ENCODE measurements at places on chromosomes 16 and 17.

DNA sequence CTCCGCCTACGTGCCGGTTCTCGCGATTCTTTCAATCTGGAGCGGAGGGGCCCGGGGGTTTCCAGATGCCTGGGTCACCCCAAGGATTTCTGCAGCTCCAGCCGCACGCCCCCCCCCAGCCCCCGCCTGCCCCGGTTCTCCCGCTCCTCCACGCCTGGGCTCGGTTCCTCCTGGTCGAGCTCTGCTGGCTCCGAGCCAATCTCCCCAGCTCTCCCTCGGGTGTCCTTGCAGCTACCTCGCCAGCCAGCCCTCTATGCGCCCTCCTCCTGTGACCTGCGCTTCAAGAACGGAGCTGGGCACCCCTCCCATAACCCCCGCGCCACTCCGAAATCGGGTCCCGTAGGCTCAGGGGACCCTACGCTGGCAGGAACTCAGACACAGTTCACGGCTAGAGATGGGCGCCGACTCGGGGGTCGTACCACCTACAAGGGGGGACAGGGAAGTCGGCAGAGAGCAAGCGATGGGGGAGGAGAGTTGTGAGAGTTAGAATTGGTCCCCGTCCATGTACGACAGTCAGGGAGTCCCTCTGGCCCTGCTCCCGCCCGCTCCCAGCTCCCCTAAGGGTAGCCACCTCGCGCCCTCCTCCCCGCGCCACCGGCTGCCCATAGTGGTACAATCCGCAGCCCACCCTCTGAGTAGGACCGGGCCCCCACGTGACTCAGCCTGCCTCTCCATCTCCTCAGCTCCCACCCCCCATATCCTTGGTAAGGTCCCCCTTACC lies 961 bp downstream of the FGF11 start:
- DNase-seq = no peak

- DNase-seq = no peak
Measured at GRCh38 chr17:68640242-68640989, 39.2 kb upstream of the FAM20A start.

GRCh38 chr16:31077592-31078396 lies 3.6 kb downstream of the ZNF646 start:
- no peak for DNase-seq

- DNase-seq = no peak
Measured at GRCh38 chr17:61815863-61816503, 47.3 kb downstream of the BRIP1 start.

DNA sequence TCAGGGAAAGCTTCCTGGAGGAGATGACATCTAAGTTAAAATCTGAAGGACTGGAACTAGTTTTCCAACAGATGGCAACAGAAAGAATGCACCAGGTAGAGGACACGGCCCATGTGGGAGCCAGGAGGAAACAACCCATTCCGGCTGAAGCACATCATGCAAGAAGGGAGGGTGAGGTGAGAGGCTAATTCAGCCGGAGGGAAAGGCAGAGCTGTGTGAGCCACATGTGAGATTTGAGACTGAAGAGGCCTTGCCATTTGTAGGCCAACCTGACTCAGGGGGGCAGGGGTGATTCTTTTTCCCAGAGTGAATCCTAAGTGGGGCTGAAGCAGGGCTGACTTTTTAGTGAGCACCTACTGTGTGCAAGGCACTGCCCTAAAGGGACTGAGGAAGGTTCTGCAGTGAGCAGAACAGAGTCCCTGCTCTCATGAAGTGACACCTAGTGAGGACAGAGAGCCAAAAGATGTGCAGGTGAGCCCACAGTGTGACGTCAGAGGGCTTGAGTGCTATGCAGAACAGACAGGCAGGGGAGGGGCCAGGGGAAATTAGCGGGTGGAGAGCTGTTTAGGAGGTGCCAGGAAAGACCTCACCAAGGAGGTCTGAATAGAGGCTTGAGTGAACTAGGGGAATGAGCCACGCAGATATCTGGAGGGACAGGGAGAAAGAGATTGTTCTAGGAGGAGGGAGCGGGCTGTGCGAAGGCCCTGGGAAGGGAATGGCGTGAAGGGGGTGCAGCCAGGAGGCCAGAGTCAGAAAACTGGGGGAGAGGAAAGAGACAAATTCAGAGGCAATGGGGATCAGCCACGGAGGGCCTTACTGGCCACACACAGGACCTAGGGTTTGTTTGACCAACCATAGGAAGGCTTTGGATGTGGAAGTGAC lies 19.8 kb upstream of the IL21R start:
- no peak for DNase-seq

DNA sequence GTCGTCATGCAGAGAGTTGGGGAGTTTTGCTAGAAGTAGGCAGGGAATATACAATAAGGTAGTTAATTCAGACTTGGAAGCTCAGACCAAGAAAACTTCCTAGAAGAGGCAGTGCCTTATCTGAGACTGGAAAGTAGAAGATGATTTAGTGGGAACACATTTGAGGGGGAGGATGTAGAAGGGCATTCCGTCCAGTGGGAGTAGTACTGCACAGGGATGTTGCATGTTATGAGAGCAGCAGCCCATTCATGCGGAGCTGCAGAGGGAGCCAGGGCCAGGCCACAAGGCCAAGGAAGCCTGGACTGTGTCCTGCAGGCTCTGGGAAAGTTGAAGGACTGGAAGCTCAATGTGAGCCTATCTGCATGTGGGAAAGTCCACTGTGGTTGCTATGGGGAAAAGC lies 344.5 kb upstream of the EEF2KMT start:
- DNase-seq = no peak

DNA sequence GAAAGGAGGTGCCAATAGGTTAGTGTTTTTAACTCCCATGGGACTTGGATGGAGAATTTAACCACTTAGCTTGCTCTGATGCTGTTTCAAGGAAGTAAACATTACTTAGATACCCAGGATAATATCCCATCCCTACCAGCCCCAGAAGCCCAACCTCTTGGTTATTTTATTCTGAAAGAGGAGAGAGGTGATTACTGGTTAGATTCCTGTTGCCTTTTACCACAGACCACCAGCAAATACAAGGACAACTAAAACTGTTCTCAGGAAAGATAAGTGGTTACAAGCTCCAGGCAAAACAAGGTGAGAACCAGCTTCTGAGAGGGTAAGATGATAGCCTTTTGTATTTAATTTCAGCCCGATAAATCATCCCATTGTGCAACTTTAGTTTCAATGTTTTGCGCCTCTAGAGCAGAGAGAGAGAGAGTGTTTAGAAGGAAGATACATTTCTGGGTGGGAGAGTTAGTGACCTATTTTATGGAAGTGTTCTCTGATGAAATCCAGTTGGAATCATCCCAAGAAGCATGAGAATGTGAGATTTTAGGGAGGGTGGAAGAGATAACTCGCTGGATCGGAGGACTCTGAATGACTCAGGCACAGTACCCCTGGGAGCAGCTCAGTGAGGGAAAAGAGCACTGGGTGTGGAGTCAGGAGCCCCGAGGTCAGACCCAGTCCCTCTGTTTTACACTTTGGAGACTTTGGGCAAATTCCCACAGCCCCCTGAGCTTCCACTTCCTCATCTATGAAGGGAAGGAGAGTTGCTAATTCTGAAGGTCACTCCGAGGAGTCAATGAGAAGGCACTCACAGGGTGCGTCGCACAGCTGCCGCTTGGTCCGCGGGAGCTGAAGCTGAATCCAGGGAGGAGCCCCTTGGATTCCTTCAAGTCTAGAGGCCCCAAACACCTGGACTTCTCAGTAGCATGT lies 12.1 kb downstream of the GLP2R start:
- DNase-seq = no peak

- peak; percentile 43 for DNase-seq
Measured at GRCh38 chr16:88479793-88480760, 27.0 kb downstream of the ZFPM1 start.

GRCh38 chr16:2339521-2340484 lies 725 bp downstream of the ABCA3 start:
- DNase-seq = peak; percentile 20

- DNase-seq = no peak
Measured at GRCh38 chr16:58027161-58027915, 1.8 kb downstream of the MMP15 start.

DNA sequence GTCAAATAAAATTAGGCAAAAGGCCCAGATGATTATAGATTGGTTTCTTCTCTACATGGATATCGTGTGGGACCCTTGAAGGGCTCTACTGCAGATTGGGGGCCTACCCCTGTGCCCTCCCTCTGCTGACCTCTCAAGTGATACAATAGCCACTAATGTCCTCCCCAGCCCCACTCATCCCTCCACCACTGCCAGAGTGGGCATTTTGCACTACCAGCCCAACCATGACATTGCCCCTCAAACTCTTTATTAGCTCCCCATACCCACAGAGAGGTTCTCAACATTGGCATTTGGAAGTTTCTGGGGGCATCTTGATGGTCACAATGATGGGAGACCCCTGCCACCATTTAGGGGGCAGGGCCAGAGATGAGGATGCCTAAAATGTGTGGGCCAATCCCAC lies 41.8 kb downstream of the CCDC182 start:
- no peak for DNase-seq

- no peak for DNase-seq
Measured at GRCh38 chr17:38508570-38508950, 80.3 kb downstream of the ARHGAP23 start.

DNA sequence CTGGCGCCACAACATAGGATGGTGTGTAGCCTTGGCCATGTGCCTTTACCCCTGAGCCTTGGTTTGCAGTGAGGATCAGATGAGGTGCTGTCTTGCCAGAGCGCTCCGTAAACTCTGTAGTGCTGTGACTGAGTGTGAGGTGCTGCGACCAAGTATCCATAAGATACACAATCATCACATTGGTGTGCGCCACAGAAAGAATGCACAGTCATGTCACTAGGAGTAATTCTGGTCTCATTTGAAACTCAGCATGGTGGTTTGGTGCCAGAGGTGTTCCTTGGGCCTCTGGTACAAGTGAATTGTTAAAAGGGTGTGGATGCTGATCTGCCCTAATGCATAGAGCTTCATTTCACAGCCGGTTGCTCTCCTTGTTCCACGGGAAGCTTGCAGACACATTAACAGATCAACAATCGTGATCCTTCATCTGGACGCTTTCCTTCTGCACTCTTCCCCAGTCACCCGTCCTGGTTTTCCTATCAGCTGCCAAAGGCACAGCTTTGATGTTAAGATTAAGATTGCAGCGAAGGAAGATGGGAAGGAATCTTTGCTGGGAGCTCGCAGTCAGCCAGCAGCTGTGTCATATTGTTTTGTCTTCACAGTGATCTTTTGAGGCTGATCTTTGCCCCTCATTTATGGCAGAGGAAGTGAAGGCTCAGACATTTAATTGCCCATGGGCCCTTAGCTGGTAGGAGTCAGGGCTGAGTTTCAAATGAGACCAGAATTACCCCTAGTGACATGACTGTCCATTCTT lies 79.1 kb downstream of the KSR1 start:
- no peak for DNase-seq

DNA sequence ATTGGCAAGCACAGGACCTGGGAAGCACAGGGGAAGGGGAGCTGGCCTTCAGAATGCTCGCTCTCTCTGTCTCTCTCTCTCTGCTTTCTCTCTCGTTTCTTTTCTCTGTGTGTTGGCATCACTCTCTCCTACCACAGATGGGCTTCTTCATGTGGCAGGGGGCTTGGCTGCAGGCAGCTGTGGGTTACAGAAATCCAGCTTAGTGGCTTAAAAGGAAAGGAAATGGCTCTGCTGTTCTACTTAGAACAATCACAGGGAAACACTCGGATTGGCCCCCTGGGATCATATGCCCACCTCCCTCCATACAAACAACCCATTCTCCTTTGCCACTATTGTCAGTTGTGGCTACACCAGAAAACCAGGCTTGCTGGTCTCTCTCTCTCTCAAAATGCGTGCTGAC lies 20.4 kb downstream of the TBX2 start:
- DNase-seq = no peak

- no peak for DNase-seq
Measured at GRCh38 chr16:66930189-66930588, 4.0 kb downstream of the CIAO2B start.

- DNase-seq = no peak
Measured at GRCh38 chr17:61444831-61445230, 7.4 kb upstream of the TBX4 start.

DNA sequence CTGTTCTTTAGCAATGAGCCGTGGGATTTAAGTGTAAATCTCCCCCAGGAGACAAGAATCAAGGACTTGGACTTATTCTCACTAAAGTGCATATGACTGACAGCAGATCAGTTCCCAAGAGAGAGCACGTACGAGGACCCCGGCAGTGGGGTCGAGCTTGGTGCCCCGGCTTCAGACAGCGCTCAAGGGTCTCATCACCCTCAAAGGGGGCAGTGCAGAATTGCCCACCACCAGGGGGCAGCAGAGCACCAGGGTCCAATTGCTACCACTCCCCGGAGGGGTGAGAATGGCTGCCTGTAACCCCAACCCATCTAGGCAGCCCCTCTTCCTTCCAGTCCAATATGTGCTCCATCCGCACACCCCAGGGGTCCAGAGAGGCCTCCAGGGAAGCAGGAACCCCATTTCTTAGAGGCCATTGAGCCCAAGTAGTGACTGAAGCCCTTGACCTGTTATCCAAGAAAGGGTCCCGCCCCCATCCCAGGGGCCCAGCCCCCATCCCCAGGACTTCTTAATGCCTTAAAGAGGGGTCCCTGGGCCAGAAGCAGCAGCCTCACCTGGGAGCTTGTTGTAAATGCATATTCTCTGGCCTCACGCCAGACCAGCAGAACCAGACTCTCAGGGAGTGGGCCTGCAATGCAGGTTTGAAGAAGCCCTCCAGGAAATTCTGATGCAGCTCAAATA lies 86.1 kb downstream of the ZDHHC7 start:
- DNase-seq = peak; percentile 49

GRCh38 chr16:13858873-13859580 lies 60.9 kb upstream of the ERCC4 start:
- no peak for DNase-seq

- no peak for DNase-seq
Measured at GRCh38 chr17:81513372-81513752, 763 bp upstream of the ACTG1 start.

GRCh38 chr17:75535871-75536270 lies 10.4 kb downstream of the LLGL2 start:
- no peak for DNase-seq

DNA sequence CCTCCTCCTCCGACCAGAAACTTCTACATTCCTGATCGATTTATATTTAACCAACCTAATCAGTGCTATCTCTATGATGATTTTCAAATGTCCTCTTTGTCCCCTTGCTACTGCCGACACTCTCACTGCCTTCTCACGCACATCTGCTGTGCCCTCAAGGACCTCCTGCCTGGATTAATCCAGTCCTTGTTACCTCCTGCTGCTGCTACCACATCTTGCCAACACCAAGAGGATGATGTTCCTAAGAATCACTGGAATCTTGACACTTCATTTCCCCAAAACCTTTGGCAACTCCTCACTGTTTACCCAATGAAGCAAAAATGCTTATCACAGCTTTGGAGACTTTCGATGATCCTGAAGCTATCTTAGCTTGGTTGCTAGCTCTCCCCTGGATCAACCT lies 287.3 kb upstream of the AXIN2 start:
- no peak for DNase-seq

GRCh38 chr17:8552577-8553320 lies 77.8 kb downstream of the MYH10 start:
- DNase-seq = no peak

DNA sequence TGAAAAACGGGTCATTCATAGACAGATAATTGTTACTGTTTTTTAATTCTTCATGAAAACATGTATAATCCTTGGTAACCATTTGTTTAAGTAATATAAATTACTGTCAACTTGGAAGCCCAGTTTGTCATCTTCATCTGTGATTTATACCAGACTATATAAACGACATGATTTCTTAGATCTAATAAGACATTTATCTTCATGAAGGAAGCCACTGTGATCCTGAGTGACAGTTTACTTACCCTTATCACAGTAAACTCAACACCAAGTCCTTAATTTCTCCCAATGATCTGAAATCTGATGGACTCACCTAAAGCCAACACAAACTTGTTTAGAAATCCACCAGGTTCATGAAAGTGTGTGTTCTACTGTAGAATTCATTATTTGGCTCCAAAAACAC lies 91.3 kb downstream of the SKAP1 start:
- DNase-seq = no peak

- DNase-seq = no peak
Measured at GRCh38 chr16:9808210-9808609, 374.0 kb downstream of the GRIN2A start.

All from T-cell (primary cell).